ENCODE measurements at places on chromosomes 12 and 14. TPM values are rescaled to one million over a fixed set of nuclear protein-coding genes. Genes with fewer than 3 reads are reported as not detected.

DNA sequence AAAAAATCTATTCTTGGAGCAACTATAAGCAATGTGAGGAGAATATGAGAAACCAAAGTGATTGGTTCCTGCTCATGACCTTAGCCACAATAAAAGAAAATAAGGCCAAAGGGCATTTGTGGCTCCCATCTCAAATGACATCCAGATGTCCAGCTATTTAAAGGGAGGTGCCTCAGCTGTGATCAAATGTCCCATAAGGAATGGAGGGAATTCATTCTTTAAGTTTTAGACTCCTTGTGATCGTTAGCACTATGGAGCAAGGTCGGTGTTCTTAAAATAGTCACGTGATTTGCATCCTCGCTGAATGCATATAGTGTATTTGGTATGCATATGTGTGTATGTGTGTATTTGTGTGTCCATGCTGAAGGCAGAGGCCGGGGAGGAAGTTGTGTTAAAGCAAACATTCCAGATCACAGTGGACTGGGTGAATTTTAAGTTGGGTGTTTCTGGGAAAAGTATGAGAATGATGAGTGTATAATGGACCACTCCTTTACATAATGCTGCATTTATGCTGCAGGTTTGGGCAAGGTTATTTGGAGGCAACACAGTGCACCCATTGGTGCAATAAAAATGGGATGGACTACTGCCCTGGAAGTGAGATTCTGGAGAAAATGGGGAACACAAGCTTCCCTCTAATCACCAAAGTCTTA, 5.6 kb upstream of the E2F7 start:
- no peak for DNase-seq

DNA sequence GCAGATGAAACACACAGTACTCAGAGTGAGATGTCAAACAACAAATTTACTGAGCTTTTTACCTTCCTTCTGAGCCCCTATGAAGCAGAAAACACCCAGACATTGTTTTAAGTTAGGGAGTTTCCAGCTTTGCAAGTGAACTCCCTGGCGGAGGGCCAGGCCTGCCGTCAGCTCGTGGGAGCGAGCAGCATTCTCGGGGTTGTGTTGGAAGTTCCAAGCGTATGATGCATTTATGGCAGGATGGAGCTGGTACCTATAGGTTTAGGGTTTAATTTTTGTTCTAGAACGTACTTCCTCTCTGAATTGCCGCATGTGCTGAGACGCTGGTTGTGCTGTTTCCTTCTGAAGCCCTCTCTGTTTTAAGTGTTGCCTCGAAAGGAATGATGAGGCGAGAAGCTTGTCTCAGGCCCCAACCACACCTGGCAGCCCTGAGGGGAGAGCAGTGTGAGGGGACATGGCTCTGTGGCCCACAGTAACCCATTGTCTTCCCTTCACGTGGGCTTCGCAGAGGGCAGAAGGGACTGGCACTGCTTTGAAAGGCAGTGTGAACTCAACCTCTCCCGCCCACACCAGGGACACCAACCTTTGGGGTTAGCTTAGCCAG, 76.6 kb downstream of the SSPN start:
- no peak for DNase-seq

DNA sequence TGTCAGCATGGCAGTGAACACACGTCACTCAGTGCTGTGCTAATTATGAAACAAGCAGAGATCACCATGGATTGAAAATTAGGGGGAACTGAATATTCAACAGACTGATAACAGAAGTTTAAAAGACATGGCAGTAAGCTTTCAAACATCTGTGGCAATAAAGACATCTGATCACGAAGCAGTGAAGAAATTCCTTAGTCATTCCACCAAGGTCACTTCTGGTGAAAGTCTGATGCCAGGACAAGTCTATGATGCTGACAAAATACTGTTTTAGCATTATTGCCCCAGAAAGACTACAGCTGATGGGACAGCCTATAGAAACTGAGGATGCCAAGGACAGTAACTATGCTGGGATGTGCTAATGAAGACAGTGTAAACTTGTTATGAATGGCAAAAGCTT, 126.9 kb upstream of the RBM19 start:
- DNase-seq: no peak

- peak; percentile 37 for DNase-seq
Observed at GRCh38 chr12:65740873-65741600, 83.2 kb upstream of the HMGA2 start.

DNA sequence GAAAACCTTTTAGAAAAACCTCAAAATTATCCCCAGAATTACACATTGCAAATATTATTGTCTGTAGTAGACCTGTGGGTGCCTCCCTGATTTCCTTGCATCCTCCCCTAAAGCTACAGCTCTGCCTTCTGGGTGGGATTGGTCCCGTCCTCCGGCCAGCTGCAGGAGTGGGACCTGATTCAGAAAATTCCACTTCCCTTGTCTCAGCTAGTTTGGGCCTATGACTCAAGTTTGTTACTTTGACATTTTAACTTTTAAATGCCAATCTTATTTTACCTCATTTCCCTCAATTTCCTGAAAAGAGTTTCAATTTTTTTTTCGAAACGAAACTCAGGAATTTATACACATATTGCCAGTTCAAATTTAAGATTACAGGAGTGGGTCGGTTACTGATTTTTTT, 13.2 kb upstream of the SLC41A2 start:
- DNase-seq: no peak

GRCh38 chr12:22202847-22203246, 131.7 kb downstream of the ST8SIA1 start:
- DNase-seq: no peak

Gene GSKIP
- 10.9 TPM for total RNA-seq

Gene CLEC4E
- not detected for total RNA-seq

Gene LBHD2
- not detected for total RNA-seq

All from CD4-positive, CD25-positive, alpha-beta regulatory T cell (primary cell).